Activated T-cell treated with anti-CD3 and anti-CD28 coated beads, Interleukin-2, amount 50 U/mL, for 48 hours (primary cell): ENCODE measurements at places on chromosomes 16 and 17.
A peak's percentile ranks its signal among the peaks of the same experiment; 100 is the strongest.

GRCh38 chr16:75552951-75553350 is 3.1 kb downstream of the TMEM231 start:
- no peak for DNase-seq

DNA sequence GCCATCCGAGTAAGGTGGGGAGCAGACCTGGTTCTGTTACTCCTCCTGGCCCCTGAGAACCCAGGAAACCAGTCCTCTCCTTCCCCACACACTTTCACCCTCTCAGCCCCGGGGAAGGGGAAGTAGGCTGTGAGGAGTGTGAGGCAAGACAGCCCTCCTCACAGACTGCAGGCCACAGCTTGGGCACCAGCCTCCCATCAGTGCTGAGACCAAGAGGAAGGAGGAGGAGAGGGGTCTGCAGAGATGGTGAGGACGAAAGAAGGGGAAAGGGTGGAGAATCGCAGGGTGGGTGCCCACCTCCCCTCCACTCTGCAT is 7.0 kb downstream of the G6PC3 start:
- no peak for DNase-seq

GRCh38 chr16:88421301-88421700 is 31.8 kb upstream of the ZFPM1 start:
- no peak for DNase-seq

DNA sequence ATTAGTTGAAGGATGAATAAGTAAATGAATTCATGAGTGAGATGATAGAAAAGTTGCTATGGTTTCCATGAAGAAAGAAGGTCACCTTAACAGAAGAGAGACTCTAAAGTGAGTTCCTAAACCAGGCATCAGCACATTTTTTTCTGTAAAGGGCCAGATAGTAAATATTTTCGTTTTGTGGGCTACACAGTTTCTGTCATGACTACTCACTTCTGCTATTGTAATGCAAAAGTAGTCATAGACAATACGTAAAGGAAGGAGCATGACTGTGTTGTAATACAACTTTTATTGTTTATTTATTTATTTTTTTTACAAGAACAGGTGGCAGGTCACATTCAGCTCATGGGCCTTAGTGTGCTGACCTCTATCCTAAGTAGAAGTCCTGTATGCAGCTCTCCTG is 426.1 kb upstream of the DYNLRB2 start:
- no peak for DNase-seq

GRCh38 chr16:51408357-51408756 is 257.3 kb upstream of the SALL1 start:
- no peak for DNase-seq

- DNase-seq, result no peak
These were observed 39.7 kb upstream of the PVALEF start for GRCh38 chr17:81125573-81126081.

GRCh38 chr16:71467810-71468209 is 5.8 kb upstream of the ZNF23 start:
- peak; percentile 39 for DNase-seq

- DNase-seq, result peak; percentile 21
These were observed 6.1 kb downstream of the TVP23A start for GRCh38 chr16:10812312-10813098.

GRCh38 chr17:11565591-11565990 is 32.7 kb upstream of the DNAH9 start:
- DNase-seq, result no peak

DNA sequence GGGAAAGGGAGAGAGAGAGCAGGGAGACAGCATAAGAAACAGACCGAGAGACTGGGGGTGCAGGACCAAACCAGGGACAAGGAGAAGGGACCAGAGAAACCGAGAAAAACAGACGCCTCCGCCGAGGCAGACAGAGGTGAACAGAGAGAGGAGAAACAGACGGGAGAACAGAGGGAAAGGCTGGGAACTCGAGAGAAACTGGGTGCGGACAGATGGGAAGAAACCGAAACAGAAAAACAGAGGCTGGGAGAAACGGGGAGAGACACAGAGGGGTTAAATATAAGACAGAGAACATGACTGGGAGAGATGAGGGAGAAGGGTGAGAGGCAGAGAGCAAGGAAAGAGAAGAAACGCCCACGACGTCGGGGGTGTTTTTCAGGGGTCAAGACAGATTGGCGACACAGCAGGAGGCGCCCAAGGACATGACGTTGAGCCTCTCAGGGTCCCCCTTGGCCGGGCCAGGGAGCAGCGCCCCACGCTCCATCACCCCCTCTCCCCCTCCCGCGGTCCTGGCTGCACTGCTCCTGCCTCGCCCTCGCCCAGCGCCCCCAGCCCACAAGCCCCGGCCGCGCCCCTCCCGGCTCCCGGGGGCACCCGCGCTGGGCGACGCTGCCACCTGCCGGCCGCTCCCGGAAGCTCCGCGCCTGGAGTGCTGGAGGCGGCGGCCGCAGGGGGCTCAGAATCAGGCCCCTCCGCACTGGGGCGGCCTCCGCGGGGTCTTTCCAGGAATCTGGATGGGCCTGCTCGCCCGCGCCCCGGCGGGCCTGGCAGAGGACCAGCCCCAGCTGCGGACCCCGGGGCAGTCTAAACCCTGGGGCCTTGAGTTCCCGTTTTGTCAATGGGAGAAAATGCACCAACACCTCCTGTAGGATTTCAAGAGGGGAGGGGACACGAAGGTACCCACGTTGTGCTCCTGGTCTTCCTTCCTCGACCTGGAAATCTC is 1.3 kb upstream of the TMEM92 start:
- DNase-seq, result peak; percentile 73

DNA sequence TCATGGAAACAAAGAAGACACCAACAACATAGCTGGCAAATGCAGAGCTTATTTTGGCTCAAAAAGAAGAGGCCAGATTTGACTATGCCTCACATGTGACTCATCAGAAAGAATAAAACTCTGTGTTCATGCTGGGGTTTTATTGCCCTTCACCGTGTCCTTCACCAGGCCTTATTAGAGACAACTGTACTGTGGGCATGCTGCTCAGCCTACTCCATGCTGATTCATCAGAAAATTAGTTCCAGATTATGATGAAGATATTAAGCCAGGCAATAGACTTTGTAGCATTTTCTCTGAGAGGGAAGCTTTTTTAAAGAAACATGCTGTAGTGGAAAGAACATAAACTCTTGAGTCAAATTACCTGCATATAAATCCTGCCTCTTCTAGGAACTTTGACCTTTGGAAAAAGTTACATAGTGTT is 89.8 kb downstream of the CYB561 start:
- DNase-seq, result no peak

DNA sequence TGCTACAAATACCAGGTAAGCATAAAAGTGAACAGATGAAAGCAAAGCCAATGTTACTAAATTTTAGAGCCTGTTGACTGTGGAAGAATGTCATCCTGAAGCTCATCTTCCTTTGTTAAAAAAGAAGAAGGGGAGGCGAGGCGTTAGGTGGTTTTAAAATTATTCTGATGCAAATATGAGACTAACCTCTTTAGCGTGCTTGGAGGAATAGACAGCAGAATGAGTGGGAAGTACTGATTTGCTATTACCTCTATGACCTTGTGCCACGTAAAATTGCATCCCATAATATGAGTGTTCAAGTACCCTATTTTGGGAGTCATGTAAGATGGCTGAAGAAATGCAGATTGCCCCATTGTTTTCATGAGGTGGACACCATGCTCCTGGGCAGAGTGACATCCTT is 95.7 kb downstream of the ELAC2 start:
- DNase-seq, result no peak

GRCh38 chr17:1640329-1641064 is 5.0 kb downstream of the SCARF1 start:
- no peak for DNase-seq

- DNase-seq, result peak; percentile 75
These were observed 16.1 kb upstream of the TNFRSF13B start for GRCh38 chr17:16987830-16988601.

- no peak for DNase-seq
These were observed 30.9 kb upstream of the DUSP14 start for GRCh38 chr17:37458805-37459204.

DNA sequence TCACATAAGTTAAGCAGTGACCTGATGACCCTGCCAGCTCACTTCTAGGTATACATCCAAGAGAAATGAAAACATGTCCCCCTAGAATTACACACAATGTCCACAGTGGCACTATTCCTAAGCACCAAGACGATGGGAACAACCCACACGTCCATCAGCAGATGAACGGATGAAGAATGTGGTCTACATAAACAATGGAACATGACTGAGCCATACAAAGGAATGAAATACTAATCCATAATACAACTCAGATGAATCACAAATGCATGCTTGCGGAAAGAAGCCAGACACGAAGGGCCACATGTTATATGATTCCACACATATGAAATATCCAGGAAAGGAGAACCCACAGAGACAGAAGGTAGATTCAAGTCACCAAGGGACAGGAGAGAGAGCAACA is 17.4 kb downstream of the USP22 start:
- no peak for DNase-seq

GRCh38 chr17:2713881-2714280 is 2.3 kb upstream of the CLUH start:
- DNase-seq, result no peak

- no peak for DNase-seq
These were observed 43.8 kb downstream of the ELAC2 start for GRCh38 chr17:12974005-12974531.

- DNase-seq, result no peak
These were observed 16.5 kb upstream of the SNN start for GRCh38 chr16:11651796-11652195.

GRCh38 chr17:82489117-82489516 is 30.4 kb upstream of the FOXK2 start:
- no peak for DNase-seq

- DNase-seq, result no peak
These were observed 116.5 kb downstream of the ADCY9 start for GRCh38 chr16:3999479-4000325.
